Panc1 (cell line): ENCODE measurements at places on chromosomes 3 and 15.
A peak's percentile ranks its signal among the peaks of the same experiment; 100 is the strongest.

GRCh38 chr3:68441054-68441453, 491.3 kb downstream of the TAFA4 start:
- no peak for DNase-seq

- DNase-seq, result no peak
Observed at GRCh38 chr3:117589454-117589853, 879.9 kb downstream of the TUSC7 start.

GRCh38 chr3:87088993-87089841, 98.3 kb upstream of the VGLL3 start:
- peak; percentile 28 for DNase-seq

DNA sequence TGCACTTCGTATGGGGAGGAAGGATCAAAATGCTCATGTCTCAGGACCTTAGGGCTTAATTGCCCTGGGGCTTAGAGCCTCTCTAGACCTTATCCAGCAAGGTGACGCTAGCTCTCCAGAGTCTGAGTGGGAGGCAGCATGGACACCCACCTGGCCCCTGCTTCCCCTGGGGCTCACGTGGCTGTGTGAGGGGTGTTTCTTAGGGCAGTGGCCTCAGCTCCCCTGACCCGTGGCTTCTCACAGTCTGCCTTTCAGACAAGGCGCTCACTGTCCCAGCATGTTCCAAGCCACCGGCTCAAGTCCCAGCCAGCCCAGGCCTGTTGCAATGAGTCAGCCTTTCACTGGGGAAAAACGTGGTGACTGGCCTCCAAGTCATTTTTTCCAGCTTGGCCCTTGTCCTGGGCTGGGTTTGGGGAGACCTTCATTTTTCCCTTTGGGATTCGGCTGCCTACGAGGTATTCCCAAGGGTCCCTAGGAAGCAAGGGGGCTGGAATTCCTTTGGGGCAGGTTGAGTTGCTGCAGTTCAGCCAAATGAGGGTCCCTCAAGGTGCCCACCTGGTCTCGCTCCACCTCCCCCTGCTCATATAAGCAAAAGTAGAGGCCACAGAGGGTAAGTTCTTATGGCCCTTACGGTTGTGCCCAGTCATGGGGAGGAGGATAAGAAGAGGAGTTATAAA, 15.7 kb downstream of the BHLHE40 start:
- no peak for DNase-seq

- no peak for DNase-seq
Observed at GRCh38 chr3:140247775-140248174, 312.8 kb downstream of the CLSTN2 start.

GRCh38 chr3:108051005-108051404, 39.8 kb downstream of the CD47 start:
- no peak for DNase-seq

GRCh38 chr3:71726146-71726545, 944 bp upstream of the EIF4E3 start:
- DNase-seq, result no peak

DNA sequence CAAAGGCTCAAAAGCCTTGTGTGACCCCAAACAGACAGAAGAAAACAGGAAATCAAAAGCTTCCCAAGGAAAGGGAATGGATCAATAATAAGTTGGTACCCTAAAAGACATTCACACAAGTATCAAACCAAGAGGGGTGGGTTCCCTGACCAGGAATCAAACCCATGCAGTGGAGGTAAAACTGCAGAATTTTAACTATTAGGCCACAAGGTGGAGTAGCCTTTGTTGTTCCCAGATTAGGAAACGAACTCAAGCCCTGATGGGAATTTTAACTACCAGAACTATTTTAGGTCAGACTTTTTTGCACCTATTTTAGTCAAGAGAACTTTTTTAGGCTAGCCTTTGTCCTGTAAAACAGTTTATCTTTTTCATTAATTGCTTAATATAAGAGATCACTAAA, 31.4 kb downstream of the SETMAR start:
- no peak for DNase-seq

GRCh38 chr3:8488877-8489276, 12.7 kb upstream of the LMCD1 start:
- DNase-seq, result no peak

DNA sequence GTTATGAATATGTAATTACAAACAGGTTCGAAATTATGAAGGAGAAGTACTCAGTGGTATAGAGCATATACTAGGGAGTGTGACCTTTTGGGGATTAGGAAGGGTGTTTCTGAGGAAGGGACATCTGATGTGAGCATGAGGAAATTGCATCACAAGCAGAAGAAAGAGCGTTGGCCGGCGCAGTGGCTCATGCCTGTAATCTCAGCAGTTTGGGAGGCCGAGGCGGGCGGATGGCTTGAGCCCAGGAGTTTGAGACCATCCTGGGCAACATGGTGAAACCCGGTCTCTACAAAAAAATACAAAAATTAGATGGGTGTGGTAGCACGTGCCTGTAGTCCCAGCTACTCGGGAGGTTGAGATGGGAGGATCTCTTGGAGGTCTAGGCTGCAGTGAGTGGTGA, 6.9 kb downstream of the CMTM7 start:
- no peak for DNase-seq
